ENCODE measurements at places on chromosomes 4 and X.
A peak's percentile ranks its signal among the peaks of the same experiment; 100 is the strongest.

GRCh38 chrX:153642655-153643430, 4.2 kb upstream of the DUSP9 start:
- no peak overlapping the region for H3K4me3 ChIP-seq
- no peak overlapping the region for H3K27ac ChIP-seq
- peaks cover 13% of the 10 kb centered on the region for H3K27me3 ChIP-seq
- H3K4me1 ChIP-seq, result no peaks in the 10 kb centered on the region

- peak overlapping the region; percentile 57 for H3K27ac ChIP-seq
- no peaks in the 10 kb centered on the region for H3K36me3 ChIP-seq
- peaks cover 64% of the 10 kb centered on the region for H3K4me1 ChIP-seq
- H3K27me3 ChIP-seq, result no peaks in the 10 kb centered on the region
- peak overlapping the region; percentile 49 for H3K4me3 ChIP-seq
- peak; percentile 86 for DNase-seq
Observed at GRCh38 chr4:26342328-26343037, 21.7 kb downstream of the RBPJ start.

- peaks cover 3% of the 10 kb centered on the region for H3K27me3 ChIP-seq
- DNase-seq, result no peak
- H3K27ac ChIP-seq, result peak overlapping the region; percentile 89
- H3K4me3 ChIP-seq, result peak overlapping the region; percentile 22
Observed at GRCh38 chr4:139241086-139241783, 38.8 kb downstream of the MGARP start.

DNA sequence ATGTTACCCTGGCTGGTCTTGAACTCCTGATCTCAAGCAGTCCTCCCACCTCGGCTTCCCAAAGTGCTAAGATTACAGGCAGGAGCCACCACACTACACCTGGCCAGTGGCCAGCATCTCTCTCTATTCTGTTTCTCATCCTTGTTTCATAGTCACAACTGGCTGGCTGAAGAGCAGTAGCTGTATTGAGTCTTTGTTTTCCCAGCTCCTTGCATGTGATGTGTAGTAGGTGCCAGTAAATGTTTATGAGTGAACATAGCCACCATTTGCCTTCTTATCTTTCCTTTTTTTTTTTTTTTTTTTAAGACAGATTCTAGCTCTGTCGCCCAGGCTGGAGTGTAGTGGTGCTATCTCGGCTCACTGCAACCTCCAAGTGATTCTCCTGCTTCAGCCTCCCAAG, 23.6 kb downstream of the NUDT9 start:
- no peak overlapping the region for H3K27ac ChIP-seq
- H3K4me3 ChIP-seq, result no peak overlapping the region

DNA sequence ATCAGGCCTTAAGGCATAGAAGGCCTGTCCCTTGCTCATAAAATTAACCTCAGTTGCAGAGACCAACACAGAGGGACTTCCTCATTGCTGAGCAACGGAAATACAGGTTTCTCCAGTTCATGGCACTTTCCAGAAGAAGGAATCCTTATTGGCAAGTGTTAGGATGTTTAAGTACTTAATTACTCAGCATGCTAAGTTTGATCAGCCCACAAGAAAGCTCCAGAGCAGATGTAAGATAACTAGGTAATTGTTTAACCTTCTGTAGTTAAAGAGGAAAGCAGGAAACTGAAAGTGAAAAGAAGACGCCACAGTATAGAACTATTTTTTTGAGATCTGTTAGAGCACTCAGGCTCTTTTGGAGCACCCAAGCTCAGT, 33.5 kb downstream of the SMS start:
- peak overlapping the region; percentile 69 for H3K27ac ChIP-seq
- DNase-seq, result no peak
- H3K4me1 ChIP-seq, result peaks cover 44% of the 10 kb centered on the region
- peaks cover 17% of the 10 kb centered on the region for H3K36me3 ChIP-seq
- no peak overlapping the region for H3K4me3 ChIP-seq

All from HFFc6 (cell line).